ENCODE measurements at places on chromosomes 6 and 20.

DNA sequence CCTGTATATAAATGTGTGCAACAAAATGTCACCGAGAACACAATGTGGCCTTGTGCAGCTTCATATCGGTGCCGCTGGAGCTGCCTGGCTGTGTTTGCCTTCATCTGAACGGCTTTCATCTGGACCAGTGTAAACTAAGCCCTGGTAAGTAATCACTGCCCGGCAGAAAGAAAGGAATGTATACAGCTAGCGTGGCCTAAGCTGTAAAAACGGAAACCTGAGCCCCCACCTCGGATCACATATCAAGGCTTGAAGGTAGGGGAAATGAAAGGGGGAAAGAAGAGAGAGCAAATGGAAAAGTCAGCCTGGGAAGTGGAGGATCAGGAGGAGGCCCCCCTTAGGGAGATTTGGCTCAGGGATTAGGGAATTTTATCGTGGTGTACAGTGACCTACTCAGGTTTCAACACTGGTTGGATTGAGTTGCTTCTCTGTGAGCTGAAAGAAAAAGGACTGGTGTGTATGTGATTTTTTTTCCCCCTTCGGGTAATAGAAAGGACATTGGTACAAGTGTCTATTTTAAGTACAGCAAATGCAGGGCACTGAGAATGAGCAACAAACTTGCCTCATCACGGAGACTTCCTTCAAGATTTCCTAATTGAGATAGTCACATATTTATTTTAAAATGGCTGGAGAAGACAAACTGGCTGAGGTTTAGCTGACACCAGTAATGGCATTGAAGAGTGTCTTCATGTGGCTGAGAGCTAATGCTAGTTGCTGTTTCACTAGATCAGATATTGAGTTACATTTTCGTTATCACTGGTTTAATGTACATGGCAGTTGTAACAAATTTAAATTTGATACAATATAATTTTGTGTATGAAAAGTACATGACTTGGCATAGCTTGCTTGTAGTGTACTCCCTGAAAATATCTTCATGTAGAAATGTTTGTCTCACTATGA is 3.5 kb downstream of the SOBP start:
- DNase-seq: no peak

DNA sequence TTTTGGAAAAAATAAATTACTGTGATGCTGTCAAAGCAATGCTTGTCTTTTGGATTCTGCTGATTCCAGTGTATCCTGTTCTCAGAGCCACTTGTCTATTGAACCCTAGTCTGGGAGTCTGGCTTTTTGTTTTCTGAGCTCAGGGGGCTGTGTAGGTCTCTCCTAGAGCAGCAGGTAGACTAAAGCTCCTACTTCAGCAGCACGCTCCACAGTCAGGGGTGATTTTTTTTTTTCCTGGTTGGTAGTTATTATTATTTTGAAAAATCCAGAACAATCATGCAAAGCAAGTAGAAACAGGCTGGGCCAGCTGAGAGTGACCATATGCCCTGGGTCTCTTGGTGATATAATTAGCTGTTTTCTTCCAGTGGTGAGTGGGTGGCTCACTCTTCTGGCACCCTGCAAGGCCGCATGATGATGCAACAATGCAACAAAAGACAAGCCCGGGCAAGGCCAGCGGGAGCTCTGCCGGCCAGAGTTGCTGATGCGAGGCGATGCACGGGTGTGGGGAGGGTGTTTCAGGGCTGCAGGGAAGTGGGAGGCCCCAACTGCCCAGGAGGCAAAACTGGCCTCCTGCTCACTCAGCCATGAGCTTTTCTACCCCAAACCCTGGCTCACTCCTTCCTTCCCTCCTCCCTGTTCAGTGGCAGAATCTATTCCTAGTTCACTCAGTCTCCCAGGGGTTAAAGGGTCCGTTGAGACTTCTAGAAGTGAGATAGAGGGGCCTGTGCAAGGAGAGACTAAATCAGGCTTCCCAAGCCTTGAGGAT is 11.5 kb upstream of the CDKN1A start:
- peak; percentile 86 for DNase-seq

DNA sequence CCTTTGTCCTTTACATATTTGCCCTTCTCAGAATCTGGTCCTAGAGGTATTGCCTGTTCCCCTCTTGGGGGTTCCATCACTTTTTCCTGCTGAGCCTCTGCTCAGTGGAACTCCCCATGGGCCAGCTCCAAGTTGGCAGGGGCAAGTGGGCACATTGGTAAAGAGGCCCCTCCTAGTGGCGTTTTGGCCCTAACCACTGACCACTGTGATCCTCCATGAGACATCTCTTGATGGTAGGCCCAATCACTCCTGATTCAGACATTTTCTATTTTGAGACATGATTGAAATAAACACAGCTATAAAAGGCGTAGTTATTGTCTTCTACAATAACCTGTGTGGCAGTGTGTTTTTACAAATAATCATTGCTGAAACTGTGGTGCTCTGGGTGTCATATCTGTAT is 83.0 kb downstream of the RREB1 start:
- no peak for DNase-seq

- DNase-seq: no peak
These were observed 98.7 kb upstream of the SGK1 start for GRCh38 chr6:134416418-134417154.

- no peak for DNase-seq
These were observed 58.5 kb upstream of the PRSS16 start for GRCh38 chr6:27188885-27189418.

DNA sequence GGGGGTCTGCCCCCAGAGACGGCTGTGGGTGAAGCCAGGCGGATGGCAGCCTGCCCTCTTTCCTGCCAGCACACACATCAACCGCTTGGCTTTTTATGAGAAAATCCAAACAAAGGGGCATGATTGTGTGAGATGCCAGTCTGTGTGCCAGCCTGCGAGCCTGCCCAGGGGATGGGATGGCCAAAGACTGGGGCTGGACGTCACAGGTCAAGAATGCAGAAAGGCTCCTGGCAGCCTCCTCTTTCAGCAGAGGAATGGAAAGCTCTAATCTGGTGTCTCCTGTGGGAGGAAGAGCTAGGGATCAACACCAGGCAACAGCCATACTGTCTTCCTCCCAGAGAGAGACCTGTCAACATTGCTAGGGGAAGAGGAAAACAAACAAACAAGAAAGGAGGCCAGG is 15.8 kb downstream of the TUBB2B start:
- no peak for DNase-seq

GRCh38 chr6:166076625-166077024 is 91.0 kb downstream of the TBXT start:
- no peak for DNase-seq

- no peak for DNase-seq
These were observed 65.8 kb downstream of the TBC1D7 start for GRCh38 chr6:13262302-13263230.

- no peak for DNase-seq
These were observed 204.5 kb upstream of the STXBP5 start for GRCh38 chr6:146999766-147000165.

DNA sequence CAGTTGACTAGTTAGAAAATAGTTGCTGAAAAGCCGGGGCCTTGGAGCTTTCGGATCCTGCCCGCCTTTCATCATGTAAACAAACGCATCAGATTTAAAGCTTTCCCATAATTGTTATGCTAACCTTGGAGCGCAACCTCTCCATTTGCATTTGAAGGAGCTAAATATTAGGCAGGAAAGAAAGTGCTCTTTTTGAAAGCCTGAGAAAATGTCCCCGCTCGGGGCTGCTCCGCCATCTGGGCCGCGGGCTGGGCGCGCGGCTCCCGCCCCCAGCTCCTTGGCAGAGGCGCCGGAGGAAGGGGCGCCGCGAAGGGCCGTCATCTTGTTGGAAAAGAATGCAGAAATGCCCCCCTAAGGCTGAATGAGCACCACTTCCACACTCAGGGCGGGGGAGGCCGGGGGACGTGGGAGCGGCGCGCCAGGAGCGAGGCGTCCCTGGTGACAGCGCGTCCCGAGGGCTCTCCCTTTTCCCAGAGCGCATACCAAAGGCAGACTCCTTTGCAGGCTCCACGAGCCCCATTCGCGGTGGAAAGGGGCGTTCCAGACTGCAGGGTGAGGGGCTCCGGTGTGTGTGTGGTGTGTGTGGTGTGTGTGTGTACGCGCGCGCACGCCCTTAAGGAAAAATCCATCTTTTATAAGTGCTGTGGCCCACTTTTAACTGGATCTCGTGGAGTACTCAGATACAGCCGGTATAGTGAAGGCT is 145.6 kb upstream of the ID4 start:
- DNase-seq: no peak

GRCh38 chr6:118371955-118372354 is 176.1 kb upstream of the PLN start:
- DNase-seq: no peak

- DNase-seq: peak; percentile 23
These were observed 45.1 kb upstream of the FAM83D start for GRCh38 chr20:38880952-38881735.

GRCh38 chr6:156634951-156635371 is 142.2 kb upstream of the ARID1B start:
- DNase-seq: no peak

- DNase-seq: no peak
These were observed 170.4 kb downstream of the HTR1B start for GRCh38 chr6:77292564-77293546.

DNA sequence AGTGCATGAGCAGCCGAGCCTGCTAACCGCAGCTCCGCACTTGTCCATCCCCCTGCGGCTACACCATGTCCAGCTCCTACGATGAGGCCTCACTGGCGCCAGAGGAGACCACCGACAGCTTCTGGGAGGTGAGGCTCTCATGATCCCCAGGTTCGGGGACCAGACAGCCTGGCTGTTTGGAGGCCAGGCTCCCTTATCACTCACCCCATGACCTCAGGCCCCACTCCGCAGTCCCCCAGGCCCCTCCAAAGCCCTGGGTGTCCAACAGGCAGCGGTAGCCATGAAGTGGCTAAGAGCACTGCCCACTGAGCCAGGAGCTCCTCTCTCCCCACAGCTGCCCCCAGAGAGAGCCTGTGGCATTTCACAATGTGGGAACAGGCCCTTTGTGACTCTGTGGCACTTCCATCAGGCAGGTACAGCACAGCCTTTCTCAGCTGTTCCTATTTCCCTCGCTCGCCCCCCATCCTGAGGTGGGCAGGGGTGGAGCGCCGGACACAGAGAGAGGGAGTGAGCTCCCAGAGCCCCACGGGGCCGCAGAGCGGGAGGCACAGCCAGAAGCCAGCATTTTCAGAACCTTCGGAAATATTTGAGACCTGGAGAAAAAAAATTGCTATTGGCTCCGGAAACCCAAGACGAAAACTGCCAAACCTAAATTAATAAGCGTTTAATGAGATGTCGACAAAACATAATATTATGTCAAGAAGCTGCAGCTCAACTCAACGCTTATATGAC is 29.7 kb downstream of the SPDEF start:
- DNase-seq: no peak

- DNase-seq: no peak
These were observed 43.0 kb downstream of the CBFA2T2 start for GRCh38 chr20:33532753-33533459.

- no peak for DNase-seq
These were observed 81.4 kb downstream of the CARMIL1 start for GRCh38 chr6:25360621-25361020.

DNA sequence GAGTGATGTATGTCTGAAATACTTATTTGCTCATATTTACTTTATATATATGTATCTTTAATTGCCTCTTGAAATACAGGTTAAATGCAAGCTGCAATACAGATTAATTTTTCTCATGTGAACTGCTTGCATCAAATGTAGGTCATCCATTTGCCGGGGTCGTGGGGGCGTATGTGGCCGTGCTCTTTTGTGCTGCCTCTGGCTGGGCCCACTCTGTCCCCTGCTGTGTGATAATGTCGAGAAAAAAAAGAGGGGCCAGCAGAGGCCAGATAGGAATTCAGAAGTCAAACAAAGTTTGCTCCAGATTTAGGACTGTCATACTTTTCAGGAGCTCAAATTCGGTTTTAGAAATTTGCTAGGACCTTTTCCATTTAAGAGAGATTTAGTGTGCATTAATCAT is 459.6 kb upstream of the SOX4 start:
- DNase-seq: no peak

GRCh38 chr20:14569641-14570040 is 232.2 kb upstream of the FLRT3 start:
- DNase-seq: no peak

GRCh38 chr20:54640800-54641199 is 165.4 kb downstream of the DOK5 start:
- no peak for DNase-seq

- no peak for DNase-seq
These were observed 108.6 kb downstream of the CHD6 start for GRCh38 chr20:41509316-41510200.

DNA sequence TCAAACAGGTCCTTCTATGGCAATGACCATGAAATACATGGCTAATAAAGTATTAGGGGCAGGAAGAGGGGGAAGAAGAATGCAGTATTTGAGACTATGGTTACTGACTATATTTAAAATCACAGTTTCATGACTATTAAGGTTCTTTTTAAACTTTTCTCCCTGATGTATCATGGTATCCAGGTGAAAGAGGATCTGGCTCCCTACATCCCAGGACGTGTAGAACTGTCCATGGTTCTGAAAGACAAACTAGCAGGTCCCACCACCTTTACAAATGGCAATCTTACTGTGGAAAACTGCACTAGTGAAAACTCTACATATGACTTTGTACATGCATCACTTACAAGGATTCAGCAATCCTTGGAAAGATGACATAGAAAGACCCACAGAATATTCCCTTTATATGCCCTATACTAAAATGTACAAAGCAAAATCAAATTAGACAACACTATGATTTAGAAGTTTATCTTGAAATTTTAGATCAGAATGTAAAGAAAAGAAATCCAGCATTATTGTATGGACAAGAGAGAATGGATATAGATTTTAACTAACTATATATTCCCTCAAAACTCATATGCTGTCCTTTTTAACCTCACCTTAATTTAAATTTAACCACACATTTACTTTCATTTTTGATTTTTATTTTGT is 33.5 kb downstream of the RPP21 start:
- no peak for DNase-seq

DNA sequence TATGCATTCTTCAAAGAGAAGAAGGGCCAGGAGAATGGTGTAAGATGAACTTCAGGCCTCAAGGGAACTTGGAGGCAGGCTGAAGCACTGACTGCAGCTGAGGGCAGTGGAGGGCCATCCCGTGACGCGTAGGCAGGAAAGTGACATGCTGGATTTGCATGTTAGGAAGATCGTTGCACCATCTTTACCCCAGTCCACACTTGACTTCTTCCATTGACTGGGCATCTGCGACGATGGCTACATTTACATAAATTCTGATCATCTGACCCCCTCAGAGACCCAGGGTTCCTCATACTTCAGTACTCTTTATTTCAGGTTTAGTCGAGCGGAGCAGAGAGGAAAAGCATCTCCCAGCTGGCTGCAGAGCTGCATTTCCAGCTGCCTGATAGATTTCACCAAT is 180.2 kb downstream of the PTPRT start:
- DNase-seq: no peak

- DNase-seq: no peak
These were observed 17.9 kb downstream of the SLC2A12 start for GRCh38 chr6:134034478-134034877.

- DNase-seq: no peak
These were observed 16.5 kb upstream of the WFDC9 start for GRCh38 chr20:45647441-45648050.

DNA sequence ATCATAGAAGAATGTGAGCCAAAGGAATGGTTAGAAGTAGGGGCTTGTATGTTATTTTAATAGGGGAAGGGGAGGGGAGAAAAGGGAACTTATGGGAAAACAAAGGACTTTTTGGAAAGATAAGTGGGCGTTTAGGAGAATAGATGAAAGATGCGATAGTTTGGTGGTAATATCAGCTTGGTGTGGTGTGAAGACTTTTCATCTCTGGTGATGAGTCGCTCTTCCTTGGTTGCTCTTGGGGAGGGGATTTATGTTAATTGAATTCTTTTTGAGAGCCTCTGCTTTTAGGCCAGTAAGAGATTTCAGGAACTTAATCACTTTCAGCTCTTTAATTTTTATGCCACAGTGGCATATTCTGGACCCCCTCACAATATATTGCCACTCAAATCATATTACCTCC is 10.8 kb downstream of the HECA start:
- no peak for DNase-seq

All from upper lobe of right lung (tissue), 1 donor.